Motor neuron (in vitro differentiated cells): ENCODE measurements at places on chromosomes 6 and 20. TPM values are rescaled to one million over a fixed set of nuclear protein-coding genes. Genes with fewer than 3 reads are reported as not detected.

Gene UST
- total RNA-seq: 9.8 and 11.1 TPM in 2 replicates

Gene TRPC4AP
- total RNA-seq: 52.5 and 52.9 TPM in 2 replicates

Gene EYS
- total RNA-seq: 1.1 and 1.2 TPM in 2 replicates

Gene PBOV1
- total RNA-seq: 0.41 and 0.59 TPM in 2 replicates

Gene TPD52L1
- total RNA-seq: 148 and 181 TPM in 2 replicates

Gene VGLL2
- total RNA-seq: 0.21 TPM in 1 of 2 replicates, not detected in the other

Gene EEF1A2
- total RNA-seq: 5.3 and 6.4 TPM in 2 replicates

Gene SLC22A16
- total RNA-seq: 0.08 and 0.91 TPM in 2 replicates

Gene ZSCAN23
- total RNA-seq: 8.2 and 9.6 TPM in 2 replicates

Gene MCHR2
- total RNA-seq: 0.21 TPM in 1 of 2 replicates, not detected in the other

Gene MAPK13
- total RNA-seq: 0.42 and 0.46 TPM in 2 replicates

Gene TBXT
- not detected in 2 replicates for total RNA-seq

Gene PDE10A
- 15.4 and 16.8 TPM in 2 replicates for total RNA-seq
